A549 (cell line): ENCODE measurements at places on chromosomes 2 and 18. TPM values are rescaled to one million over a fixed set of nuclear protein-coding genes. Genes with fewer than 3 reads are reported as not detected.

GDF7 gene
- 0.03 TPM in 3 replicates for polyA plus RNA-seq

ILKAP gene
- 36.3 to 38.4 TPM (median 38.2 TPM) in 3 replicates for polyA plus RNA-seq

ARMC9 gene
- polyA plus RNA-seq = 11.7 to 13.3 TPM (median 12.0 TPM) in 3 replicates

ARHGAP25 gene
- polyA plus RNA-seq = 0.50 to 0.65 TPM (median 0.52 TPM) in 3 replicates

DNA sequence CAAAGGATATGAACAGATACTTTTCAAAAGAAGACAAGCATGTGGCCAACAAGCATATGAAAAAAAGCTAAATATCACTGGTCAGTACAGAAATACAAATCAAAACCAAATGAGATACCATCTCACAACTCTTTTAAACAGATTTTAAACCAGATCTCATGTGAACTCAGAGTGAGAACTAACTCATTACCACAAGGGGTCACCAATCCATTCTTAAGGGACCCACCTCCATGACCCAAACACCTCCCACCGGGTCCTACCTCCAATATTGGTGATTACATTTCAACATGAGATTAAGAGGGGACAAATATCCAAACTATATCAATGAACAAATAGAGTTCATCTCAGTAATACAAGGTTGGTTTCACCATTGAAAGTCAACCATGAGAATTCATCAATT lies 319.8 kb upstream of the GULP1 start:
- no peak for DNase-seq

DNA sequence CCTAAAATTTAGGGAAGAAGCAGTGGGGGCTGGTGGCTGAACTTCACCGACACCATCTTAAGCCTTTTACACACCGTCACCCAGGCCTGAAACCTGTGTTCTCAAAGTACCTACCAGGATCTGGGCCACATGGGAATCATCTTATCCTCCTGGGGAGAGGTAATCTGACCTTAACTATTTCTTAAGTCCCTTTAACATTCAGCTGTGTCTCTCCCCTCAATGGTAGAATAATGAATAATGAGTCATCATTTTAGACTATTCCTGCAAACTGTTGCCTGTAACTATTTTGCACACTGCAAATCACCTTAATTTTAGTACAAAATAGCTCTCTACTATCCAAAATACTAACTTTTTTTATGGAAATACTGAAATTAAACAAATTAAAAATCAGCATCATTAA lies 149.4 kb upstream of the KLF7 start:
- DNase-seq = no peak

DNA sequence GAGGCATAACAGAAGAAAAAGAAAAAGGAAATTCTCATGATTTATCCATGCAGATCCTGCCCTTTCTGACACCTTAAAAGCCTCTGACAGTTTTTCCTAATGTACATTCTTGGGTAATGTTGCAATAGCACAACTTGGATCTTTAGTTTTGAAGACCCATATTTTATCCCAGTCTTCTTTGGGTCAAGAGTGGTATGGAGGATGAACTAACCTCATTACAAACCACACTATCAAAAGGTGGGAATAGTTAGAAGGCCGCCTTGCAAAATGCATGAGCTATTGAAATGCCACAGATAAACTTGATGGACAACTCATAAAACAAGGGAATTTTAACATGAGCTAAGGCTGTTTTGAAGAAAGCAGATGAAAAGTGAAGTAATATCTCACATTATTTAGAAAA lies 1479.8 kb upstream of the ACVR2A start:
- DNase-seq = no peak

GRCh38 chr2:162030363-162031190 lies 43.4 kb downstream of the DPP4 start:
- no peak for DNase-seq

DNA sequence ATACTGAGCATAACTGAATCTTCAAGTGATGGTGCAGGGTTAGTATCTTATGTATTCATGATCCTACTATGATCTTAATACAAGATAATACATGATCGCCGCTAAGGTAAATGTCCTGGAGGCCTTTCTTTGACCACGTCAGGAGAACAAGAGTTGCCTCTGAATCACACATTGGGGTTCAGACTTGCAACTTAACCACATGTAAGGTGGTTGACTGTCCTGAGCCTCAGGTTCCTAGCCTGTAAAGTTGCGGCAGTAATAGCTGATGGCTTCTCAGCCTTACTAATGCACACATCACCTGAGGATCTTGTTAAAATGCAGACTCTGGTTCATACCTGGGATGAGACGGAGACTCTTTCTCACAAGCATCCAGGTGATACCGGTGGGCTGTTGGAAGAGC lies 112.5 kb downstream of the MGAT5 start:
- DNase-seq = no peak

DNA sequence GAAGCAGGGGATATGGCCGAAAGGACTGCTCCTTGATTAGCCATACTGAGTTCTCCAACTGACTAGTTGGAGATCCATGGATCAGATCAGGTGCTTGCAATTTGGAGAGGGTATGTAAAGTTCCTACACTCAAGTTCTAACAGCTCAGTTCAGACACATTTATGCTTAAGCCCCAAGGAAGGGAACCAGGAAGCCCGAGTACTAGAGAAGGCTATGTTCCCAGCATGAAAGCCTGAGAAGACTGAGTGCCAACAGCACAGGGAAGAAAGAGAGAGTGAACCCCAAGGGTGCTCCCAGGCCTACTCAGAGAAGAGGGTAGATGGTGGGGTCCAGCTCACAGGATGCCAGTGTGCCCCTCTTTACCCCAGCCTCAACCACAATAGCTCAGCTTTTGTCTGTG lies 16.1 kb upstream of the SPTBN1 start:
- no peak for DNase-seq

DNA sequence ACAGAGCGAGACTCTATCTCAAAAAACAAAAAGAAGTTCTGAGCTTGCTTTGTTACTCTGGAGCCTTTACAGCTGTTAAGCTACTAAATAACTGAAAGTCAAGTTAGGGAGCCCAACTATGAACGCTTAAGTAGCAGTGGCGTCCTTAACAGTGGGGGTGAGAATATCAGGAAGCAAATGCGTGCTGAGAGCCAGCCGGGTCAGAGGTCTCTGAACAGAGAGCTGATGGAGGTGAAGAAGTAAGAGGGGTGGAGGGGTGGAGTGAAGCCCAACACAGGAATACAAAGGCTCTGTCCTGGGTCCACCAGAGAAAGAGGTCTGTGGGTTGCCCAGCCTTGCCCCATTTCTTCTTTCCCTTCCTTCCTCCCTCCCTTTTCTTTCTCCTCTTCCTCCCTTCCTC lies 104.1 kb upstream of the GATA6 start:
- no peak for DNase-seq

GRCh38 chr2:151553-152334 lies 105.4 kb upstream of the FAM110C start:
- DNase-seq = no peak

DNA sequence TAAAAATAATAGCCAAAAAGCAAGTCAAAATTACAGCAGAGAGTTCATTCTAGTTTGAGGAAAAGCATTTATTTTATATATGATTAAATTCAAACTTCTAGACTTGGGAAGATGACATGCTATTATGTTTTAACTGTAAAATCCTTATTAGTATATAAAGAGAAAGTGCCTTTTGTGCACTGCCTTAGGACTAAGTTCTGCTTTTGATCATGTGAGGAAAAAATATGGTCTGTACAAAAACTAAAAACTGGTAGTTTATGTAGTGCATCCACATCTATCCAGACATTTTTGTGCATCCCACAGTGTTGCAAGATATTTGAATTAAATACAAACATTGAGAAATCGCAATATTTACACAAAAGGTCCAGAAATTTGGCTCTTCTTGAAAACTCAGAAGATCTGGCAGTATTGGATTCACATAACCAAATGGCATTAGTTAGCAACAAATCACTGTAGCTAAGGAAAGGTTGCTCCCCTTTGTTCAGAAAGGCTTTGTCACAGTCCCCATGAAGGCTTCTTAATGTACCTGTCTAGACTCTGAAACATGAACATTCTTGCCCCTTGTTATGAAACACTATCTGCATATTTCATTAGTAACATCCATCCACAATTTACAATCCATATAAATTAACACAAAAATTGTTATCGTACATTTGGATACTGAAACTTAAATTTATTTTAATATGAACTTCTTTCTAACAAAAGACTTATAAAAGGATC lies 2.2 kb downstream of the MMADHC start:
- DNase-seq = no peak

DNA sequence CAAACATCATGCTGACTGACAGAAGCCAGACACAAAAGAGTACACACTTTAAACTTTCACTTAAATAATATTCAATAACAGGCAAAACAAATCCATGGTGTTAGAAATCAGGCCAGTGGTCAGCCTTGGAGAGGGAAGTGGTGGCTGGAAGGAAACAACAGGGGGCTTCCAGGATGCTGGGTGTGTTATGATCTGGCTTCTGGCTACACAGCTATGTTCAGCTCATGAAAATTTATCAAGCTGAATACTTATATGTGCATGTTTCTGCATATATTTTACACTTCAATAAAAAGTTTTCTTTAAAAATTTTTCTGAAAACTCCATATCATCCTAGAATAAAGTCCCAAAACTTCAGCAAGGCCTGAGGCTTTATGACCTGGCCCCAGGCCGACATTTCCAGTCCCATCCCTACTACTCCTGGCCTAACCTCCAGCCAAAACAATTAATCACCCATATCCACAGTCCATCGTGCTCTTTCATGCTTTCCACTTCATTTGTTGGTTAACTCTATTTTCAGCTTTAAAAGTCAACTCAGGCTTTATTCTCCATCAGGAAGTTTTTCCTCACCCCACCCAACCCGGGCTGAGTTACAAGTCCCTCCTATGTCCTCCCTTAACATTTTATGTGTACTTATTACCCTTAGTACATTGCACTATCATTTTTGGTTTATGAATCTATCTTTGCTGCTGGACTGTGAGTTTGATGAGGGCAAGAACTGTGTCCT lies 27.9 kb upstream of the SPTBN1 start:
- no peak for DNase-seq

DNA sequence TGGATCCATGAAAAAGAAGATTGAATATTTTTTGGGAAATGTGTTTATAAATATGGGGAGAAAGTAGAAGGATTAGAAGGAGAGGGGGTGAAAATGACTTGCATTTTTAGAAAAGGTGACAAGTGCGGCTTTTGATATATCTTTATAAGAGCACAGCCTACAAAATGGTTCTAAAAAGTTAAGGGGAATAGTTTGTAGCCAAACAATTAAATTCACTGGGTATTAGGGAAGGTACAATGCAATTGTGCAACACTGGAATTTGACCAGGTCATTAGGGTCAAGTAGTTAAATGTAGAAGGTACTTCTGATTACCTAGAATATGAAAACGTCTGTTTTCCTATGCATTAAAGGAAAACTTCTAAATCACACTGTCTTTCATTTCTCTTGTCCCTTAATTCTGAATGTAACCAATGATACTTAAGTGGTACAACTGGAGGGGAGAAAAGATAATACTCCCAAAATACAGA lies 44.5 kb upstream of the SERTAD2 start:
- DNase-seq = no peak

GRCh38 chr18:79944126-79944731 lies 7.2 kb downstream of the SLC66A2 start:
- DNase-seq = no peak

- DNase-seq = no peak
Measured at GRCh38 chr2:68366083-68366560, 1.0 kb downstream of the PLEK start.

DNA sequence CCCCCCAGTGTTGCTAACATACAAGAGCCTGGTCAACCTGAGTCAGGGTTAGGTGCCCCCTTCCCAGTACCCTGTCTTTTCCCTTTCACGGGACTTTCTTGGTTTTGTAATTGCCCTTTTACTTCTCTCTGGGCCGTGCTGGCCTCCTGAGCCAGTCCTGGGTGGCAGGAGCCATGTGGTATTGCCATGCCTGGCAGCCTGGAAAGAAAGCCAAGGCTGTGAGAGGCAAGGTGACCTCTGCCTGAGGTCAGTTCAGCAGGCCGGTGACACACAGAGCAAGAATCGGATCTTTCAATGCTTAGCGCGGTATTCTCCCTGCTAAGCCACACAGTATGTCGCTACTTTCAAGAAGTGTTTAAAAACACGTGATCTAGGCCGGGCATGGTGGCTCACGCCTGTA lies 52.3 kb downstream of the C18orf63 start:
- no peak for DNase-seq

GRCh38 chr2:240643093-240643810 lies 18.0 kb downstream of the GPR35 start:
- no peak for DNase-seq

DNA sequence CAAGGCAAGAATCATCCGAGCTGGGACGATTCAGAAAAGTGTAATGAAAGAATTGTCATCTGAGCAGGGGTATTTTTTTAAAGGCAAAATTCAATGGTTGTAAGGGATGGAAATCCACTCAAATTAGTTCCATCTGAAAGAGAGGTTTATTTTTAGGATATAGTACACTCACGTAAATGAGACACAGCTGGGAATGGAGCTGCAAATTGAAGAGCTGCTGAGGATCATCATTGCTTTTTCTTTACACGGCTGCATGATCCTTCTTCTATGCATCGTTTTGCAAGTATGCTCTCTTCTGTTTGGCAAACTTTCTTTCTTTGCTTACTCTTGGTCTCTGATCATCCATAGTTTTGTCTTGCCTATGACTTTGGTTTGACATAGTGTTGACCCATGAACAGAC lies 27.4 kb upstream of the CUL3 start:
- DNase-seq = no peak

GRCh38 chr2:187319441-187320108 lies 128.5 kb downstream of the CALCRL start:
- DNase-seq = no peak

DNA sequence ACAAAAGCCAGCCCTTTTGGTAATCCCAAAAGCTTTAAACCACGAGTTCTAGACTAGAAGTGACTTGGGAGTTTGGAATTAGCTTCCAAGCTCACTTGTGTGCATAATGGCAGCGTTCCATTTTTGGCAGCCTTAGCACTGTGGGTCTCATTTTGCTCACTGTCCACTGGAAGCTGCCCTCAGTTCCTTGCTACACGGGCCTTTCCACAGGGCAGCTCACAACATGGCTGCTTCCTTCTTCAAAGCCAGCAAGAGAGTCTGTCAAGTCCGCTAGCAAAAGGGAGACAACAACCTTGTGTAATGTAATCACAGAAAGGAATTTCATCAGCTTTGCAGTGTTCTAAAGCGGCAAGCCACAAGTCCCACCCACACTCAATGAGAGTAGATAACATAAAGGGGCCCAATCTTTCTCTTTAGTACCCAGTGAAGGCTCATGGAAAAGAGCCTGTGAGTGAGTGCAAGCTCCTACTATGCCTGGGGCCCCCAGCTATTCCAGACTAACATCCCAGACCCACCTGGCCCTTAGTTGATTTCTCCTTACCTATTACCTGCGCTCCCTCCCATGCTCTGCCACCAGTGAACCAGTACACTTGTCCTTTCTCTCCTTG lies 239.7 kb upstream of the FBXO11 start:
- no peak for DNase-seq

- DNase-seq = no peak
Measured at GRCh38 chr2:25161055-25161781, 7.2 kb downstream of the POMC start.

- no peak for DNase-seq
Measured at GRCh38 chr18:31034541-31034940, 8.0 kb downstream of the DSC3 start.

DNA sequence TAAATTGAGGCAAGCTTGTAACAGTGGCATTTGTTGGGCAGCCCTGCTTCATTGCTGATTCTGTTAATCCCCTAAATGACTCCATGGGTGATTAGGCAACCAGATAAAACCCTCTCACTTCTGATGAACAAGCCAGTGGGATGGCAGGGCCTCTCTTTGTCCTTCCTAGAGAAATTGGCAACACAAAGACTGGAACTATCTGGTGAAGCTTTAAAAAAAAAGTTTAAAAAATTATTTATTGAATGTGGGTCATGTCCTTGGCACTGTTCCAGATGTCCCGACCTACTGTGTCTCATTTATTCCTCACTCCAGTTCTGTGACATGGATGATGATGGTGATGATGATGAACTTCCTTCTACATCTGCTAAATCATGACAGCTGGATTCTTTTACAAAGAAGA lies 30.8 kb downstream of the NRP2 start:
- no peak for DNase-seq
